Hematopoietic multipotent progenitor cell (in vitro differentiated cells): ENCODE measurements at places on chromosomes 7 and 10. TPM values are rescaled to one million over a fixed set of nuclear protein-coding genes. Genes with fewer than 3 reads are reported as not detected.

- DNase-seq, result no peak
Measured at GRCh38 chr7:2808891-2809665, 35.0 kb downstream of the GNA12 start.

DNA sequence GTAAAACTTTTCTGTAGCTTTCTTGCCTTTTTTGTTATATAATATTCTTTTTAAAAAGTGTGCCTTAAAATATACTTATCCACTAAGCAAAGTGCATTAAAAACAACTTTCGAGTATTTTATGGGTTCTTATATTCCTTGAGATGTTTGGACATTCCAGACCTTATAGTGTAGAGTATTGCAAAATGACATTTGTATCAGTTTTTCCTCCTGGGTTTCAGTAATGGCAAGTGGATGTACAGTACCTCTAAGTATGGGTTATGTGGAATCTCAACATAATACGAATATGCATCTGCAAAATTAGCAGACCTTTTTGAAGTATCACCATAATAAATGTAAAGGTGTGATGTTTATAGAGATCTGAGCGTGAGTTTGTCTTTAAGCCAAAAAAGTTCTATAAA lies 2.7 kb downstream of the CDK13 start:
- no peak for DNase-seq

DNA sequence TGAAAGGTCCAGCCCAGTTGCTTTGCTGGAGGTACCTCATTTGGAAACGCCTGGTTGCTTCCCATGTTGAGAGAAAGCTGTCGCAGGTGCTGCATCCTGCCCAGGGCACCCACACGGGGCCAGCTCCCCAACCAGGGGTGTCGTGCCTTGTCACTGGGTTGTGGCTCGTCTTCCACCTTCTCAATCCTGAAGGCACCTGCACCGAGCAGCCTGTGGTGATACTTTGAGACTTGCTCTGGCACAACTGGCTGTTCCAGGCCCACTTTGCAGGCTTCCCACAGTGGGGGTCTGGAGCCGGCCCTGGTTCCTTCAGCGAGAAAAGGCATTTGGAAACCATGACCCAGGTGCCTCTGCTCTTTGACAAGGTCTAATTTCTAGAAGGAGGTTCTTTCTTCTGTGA lies 197.3 kb upstream of the PPP2R2D start:
- no peak for DNase-seq

- DNase-seq, result no peak
Measured at GRCh38 chr10:970311-971149, 17.7 kb upstream of the GTPBP4 start.

DNA sequence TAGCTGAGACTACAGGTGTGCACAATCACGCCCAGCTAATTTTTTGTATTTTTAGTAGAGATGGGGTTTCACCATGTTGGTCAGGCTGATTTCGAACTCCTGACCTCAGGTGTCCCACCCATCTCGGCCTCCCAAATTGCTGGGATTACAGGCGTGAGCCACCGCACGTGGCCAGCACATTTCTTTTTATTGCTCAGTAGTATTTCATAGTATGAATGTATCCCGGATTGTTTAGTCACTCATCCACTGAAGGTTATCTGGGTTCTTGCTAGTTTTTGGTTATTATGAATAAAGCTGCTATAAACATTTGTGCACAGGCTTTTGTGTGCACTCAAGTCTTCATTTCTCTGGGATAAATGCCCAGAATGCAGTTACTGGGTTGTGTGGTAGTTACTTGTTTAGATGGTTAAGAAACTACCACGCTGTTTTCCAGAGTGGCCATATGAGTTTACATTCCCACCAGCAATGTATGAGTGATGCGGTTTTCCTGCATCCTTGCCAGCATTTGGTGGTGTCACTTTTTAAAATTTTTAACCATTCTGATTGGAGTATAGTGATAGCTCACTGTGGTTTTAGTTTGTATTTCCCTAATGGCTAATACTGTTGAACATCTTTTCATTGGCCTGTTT lies 275.8 kb upstream of the LYZL1 start:
- no peak for DNase-seq

The CYP3A7 gene
- total RNA-seq, result not detected

The ADRB1 gene
- 2.4 TPM for total RNA-seq

The C10orf120 gene
- not detected for total RNA-seq
